ENCODE measurements at places on chromosomes 16 and 17.

GRCh38 chr17:10698096-10698818, 863 bp downstream of the ADPRM start:
- DNase-seq: no peak

- DNase-seq: no peak
Observed at GRCh38 chr17:56157845-56158244, 4.6 kb downstream of the ANKFN1 start.

- DNase-seq: no peak
Observed at GRCh38 chr17:82923366-82924113, 83.7 kb upstream of the ZNF750 start.

DNA sequence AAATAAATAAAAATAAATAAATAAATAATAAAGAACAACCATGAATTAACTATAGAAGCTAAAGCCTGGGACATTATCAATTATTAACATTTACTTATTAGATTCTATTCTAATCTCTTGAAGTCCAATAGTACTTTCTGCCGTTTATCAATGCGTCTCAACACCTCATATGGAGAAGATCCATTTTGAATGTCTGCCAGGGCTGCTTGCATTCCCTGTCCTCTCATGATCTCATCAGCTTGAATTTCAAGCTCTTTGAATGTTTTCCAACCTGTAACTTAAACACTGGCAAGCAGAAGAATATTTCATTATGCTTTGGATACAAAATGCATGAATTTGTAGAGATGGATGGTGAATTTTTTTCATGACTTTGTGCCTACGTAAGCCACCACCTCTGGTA, 191.9 kb upstream of the ANKFN1 start:
- no peak for DNase-seq

- no peak for DNase-seq
Observed at GRCh38 chr16:65445313-65446260, 323.7 kb upstream of the CDH11 start.

DNA sequence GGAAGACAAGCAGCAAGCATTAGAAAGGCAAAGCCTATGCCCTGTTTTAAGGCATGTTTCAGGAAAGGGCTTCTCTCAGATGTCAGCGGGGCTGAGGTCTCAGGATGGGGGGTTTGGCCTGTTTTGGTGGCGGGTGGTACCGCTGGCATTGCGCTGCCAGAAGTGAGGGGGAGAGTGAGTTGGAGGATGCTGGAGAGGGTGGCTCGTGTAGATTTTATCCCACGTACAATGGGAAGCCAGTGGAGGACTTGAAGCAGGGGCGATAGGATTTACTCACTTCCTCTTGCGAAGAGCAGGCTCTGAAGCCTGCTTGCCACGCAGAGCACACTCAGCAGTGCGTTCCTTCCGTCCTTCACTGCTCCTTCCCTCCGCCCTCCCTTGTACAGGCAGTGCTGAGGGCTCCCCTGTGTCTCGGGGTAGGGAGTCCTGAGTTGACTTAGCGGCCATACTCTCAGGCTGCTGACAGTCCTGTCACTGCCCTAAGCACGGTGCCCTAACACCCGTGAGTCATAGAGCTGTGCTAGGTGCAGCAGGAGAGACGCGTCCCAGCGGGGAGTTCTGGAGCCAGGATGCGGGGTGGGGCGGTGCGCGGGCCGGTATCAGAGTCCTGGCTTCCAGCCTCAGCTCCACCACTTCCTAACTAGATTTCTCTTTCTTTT, 113.1 kb downstream of the SNX29 start:
- DNase-seq: no peak

DNA sequence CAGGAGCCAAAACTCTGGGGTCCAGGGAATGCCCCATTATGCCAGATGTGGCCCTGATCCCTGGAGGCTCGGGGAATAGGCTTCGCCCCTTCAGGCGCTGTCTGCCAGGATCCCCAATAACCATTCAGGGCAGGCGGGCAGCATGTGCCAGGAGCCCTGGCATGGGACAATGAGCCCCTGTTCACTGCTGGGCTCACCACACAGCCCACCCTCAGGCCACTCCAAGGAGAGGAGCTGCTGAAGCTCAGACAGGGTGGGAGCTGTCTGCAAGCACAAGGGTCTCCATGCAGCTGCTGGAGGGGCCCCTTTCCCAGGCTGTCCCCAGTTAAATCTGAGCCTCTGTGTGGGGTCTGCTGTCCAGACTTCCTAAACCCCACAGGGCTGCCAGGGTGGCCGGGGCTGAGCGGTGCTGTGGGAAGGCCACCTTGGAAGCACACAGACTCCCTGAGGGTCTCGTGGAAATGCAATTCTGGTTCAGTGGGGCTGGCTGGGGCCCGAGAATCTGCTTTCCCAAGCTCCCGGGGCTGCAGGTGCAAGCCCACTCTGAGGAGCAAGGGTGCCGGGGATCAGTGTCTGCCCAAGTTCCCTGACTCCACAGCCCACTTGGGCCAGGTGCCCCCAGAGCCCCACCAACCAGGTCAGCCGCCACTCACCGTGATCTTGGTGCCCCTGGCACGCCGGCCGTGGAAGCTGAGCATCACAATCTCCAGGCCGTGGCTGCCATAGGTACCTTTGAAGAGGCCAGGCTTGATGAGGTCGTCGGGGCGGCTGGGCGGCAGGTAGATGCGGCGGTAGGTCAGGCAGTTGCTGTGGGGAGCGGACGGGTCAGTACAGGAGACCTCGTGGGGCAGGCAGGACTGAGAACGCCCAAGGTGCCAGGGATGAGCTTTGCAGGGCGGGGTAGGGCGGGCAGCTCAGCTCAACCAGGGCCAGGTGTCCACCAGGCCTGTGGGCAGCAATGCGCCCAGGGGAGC, 17.7 kb upstream of the C16orf95 start:
- DNase-seq: no peak

DNA sequence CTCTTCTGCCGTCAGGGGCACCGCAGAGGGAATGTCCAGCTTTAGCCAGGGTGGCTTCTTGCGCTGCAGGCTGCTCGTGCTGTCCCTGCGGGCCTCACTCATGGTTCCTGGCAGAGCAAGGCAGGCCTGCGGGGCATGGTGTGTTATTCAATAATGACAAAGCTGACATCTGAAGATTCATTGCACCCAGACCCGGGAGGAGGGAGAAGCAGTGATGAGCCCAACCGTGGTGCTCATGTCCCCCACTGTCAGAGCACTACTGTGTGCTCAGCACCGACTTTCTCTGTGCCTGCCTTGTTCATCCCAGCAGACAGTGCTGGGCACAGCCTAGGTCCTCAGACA, 7.5 kb downstream of the RHBDF1 start:
- no peak for DNase-seq

GRCh38 chr17:5211458-5211857, 19.8 kb upstream of the ZNF594 start:
- no peak for DNase-seq

DNA sequence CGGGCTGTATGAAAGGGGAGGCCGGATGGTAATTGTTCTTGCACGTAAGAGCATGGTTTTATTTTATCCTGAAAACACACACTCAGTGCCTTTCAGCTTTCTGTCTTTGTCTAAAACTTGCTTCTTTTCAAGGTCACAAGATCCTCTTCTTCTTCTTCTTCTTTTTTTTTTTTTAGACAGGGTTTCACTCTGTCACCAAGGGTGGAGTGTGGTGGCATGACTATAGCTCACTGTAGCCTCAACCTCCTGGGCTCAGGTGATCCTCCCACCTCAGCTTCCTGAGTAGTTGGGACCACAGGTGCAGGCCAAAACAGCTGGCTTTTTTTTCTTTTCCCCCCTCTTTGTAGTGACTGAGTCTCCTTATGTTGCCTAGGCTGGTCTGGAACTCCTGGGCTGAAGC, 15.9 kb upstream of the ZNF629 start:
- DNase-seq: no peak

DNA sequence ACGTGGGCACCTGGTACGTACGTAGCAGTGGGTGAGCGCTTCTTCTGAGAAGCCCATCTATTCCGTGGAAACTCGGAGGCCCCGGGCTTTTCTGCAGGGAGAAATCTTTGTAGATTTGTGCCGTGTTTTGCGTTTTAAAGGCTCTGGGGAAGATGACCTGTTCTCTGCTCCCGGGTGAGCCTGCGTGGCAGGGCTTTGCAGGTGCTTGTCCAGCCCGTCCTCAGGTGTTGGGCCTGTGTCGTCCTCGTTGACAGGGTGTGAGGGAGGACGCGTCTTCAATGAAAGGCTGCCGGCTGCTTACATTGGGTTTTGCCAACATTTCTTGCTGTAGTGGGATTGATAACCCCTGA, 87.5 kb upstream of the ZNF750 start:
- DNase-seq: no peak

DNA sequence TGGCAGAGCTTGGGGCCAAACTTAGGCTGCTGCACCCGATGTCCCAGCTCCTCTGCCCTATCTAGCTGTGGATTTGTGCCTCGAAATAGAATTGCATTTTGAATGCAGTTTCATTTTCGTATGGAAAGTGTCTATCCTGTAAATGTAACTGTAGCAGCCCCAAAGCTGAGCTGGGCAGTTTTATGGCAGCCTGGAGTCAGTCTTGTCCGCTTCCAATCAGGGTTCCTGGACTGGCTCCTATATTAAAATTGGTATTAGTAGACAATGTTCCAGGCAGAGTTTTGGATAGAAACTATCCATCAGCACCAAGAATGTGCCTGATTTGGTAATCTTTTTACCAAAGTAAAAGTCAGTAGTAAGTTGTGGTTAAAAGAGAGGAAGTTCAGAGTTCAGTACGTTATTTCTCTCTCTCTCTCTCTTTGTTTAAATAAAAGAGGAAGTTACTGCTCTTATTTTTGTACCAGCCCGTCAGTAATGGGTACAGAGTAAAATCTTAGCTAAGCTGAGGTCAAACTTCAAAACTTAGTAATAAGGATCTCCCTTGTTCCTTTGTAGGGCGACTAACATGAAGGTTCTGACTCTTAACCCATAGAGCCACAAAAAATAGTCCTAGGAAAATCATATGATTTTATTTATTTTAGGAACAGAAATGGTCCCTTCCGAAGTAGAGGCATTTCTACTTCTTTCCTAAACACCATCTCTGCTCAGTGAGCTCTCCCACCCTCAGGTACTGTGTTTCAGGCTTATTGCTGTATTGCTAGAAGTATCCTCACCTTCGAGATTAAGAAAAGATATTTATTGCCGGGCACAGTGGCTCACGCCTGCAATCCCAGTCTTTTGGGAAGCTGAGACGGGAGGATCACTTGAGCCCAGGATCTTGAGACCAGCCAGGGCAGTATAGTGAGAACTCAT, 28.0 kb downstream of the PRKCB start:
- DNase-seq: no peak

GRCh38 chr16:1420111-1420539, 422 bp downstream of the UQCC4 start:
- DNase-seq: no peak

DNA sequence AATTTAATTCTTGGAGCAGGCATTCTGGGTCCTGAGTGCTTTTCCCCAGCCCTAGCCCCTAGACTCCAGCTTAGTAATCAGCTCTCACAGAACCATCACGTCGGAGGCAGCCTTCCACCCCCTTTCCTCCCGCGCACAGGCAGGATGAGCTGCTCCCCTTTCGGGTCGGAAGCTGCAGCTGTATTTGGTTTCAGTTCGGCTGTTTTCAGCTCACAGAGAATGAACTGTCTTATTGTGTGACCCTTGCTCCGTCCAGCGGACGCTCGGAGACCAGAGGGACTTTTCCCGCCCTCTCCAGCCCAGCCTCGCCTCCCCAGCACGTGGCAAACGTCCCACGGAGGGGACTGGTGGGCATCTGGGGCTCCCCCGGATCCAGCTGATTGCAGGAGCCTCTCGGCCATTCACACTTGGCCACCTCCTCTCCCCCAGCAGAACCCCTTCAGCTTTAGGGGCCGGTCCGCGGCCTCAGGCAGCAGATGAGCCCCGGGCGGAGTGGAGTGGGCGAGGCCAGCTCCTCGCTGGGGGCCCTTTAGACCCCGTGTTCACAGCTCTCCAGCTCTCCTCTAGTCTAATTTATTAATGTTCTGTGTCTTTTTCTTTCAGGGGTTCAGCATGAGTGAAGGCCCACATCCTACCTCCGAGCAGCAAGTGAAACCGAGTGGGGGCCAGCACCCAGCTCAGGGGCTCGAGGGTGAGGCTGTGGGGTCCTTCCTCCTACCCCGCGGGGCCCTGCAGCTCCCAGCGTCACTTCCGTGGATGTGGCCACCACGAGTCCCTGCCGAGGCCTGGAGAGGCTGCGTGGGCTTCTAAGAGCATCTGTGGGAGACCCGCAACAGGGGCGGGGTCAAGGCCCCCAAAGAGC, 863 bp upstream of the UTS2R start:
- DNase-seq: no peak

DNA sequence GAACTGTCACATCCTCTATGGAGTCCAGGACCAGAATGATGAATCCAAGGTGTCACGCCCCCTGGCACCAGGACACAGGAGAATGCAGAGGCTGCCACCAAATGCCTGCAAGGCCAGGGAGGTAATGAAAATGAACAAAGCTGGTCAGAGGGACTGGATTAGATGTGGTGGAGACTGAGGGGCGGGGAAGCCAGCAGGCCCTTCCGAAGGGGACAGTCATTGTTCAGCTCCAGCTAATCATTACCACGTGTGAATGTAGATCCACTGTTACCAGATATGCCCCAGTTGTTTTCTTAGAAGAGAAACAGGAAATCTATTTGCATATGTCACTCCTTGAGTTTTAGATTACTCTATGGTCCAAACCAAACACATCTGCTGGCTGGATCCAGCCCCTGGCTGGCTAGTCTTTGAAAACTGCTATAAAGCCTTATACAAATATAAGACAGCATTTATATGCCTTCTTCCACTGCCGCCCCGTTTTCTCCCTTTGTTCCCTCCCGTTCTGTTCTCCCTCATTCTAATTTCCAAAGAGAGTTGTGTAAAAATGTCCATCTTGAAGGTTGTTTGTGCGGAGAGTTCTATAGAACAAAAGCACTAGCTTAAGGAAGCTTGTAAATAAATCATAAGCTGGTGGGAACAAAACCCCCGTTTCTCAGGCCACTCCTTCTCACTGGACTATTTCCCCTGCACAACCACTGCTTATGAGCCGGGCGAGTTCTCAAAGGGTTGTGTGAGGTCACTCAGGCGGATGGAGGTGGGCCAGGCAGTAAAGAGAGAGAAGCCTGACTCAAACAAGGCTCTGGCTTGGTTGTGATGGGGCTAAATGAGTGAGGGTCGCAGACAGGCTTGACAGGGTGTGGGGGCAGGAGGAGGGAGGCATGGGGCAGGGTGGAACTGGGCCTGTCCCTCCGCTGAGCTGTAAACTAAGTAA, 14.2 kb downstream of the CRYM start:
- no peak for DNase-seq

- peak; percentile 65 for DNase-seq
Observed at GRCh38 chr17:68456339-68457167, 743 bp downstream of the WIPI1 start.

DNA sequence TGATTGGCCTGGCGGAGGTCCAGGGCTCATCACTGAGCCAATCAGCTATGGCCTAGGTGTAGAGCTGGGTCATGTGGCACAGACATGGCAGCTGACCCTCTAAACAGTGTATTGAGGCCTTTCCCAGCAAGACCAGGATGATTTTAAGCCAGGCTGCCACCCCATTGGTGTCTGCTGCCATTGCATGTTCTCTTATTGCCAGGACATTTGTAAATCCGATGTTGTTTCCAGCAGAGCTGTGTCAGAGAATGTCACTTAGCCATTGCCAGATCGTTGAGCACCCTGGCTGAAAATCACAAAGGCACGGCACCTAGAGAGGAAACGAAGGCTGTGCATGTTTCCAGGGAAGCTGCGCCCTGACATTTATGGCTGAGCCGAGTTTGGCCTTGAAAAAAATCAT, 33.4 kb downstream of the RBFOX1 start:
- no peak for DNase-seq
